ENCODE measurements at places on chromosomes 3 and 15. TPM values are rescaled to one million over a fixed set of nuclear protein-coding genes. Genes with fewer than 3 reads are reported as not detected.

The FBXW12 gene
- polyA plus RNA-seq: not detected

The P2RY13 gene
- polyA plus RNA-seq: 3.0 TPM

The DUOXA2 gene
- polyA plus RNA-seq: 1.4 TPM

The GOLGA6A gene
- not detected for polyA plus RNA-seq

The SGO1 gene
- polyA plus RNA-seq: 4.8 TPM

The RETNLB gene
- polyA plus RNA-seq: 86.0 TPM

The NKTR gene
- 2.5 TPM for polyA plus RNA-seq

The TMEM266 gene
- 1.1 TPM for polyA plus RNA-seq

The TP63 gene
- 0.13 TPM for polyA plus RNA-seq

The CD47 gene
- 74.9 TPM for polyA plus RNA-seq

The CACNA2D2 gene
- not detected for polyA plus RNA-seq

The CLDN11 gene
- polyA plus RNA-seq: 0.23 TPM

The GREM1 gene
- 16.2 TPM for polyA plus RNA-seq

The PSMA4 gene
- 390 TPM for polyA plus RNA-seq

The ANKUB1 gene
- polyA plus RNA-seq: not detected

The PODXL2 gene
- 16.7 TPM for polyA plus RNA-seq

The LYSMD2 gene
- 6.7 TPM for polyA plus RNA-seq

The SUSD5 gene
- polyA plus RNA-seq: under 0.01 TPM

The SCN5A gene
- polyA plus RNA-seq: 0.23 TPM

The SLC28A1 gene
- polyA plus RNA-seq: not detected

The RASGRF1 gene
- 0.76 TPM for polyA plus RNA-seq

The KNG1 gene
- polyA plus RNA-seq: 1.2 TPM

The PLA2G4E gene
- 0.13 TPM for polyA plus RNA-seq

The GNAT1 gene
- 0.06 TPM for polyA plus RNA-seq

The NUP210 gene
- polyA plus RNA-seq: 2.1 TPM

The BFSP2 gene
- not detected for polyA plus RNA-seq

The ASB14 gene
- polyA plus RNA-seq: not detected

The FRMD4B gene
- 8.2 TPM for polyA plus RNA-seq

The PSTPIP1 gene
- polyA plus RNA-seq: 10.4 TPM

The PAQR9 gene
- not detected for polyA plus RNA-seq

The ANKRD63 gene
- not detected for polyA plus RNA-seq

The CCDC54 gene
- polyA plus RNA-seq: not detected

The MESP1 gene
- 10.2 TPM for polyA plus RNA-seq

The KY gene
- polyA plus RNA-seq: 0.13 TPM

The PLSCR5 gene
- polyA plus RNA-seq: not detected

The CPEB1 gene
- not detected for polyA plus RNA-seq

The GNB5 gene
- polyA plus RNA-seq: 9.0 TPM

The LRTM1 gene
- polyA plus RNA-seq: not detected

The GDPGP1 gene
- 12.7 TPM for polyA plus RNA-seq

The GOLGA6B gene
- polyA plus RNA-seq: not detected

The CHRFAM7A gene
- polyA plus RNA-seq: 0.60 TPM

The IL12A gene
- 0.79 TPM for polyA plus RNA-seq

The LDHAL6B gene
- polyA plus RNA-seq: not detected

The P4HTM gene
- 5.4 TPM for polyA plus RNA-seq

The UCN2 gene
- polyA plus RNA-seq: not detected

The IL17RD gene
- polyA plus RNA-seq: 1.2 TPM

The PIERCE2 gene
- polyA plus RNA-seq: 24.0 TPM

The CLEC3B gene
- 35.3 TPM for polyA plus RNA-seq

The CCDC33 gene
- polyA plus RNA-seq: 0.60 TPM

The GANC gene
- polyA plus RNA-seq: 19.9 TPM

The GPR87 gene
- not detected for polyA plus RNA-seq

The TMEM207 gene
- polyA plus RNA-seq: not detected

The PTPRG gene
- 1.2 TPM for polyA plus RNA-seq

The CMC1 gene
- 49.7 TPM for polyA plus RNA-seq

The GABRR3 gene
- polyA plus RNA-seq: not detected
